Thymus (tissue), 14 donors: ENCODE measurements at places on chromosomes 3 and 15.

- no peak for DNase-seq
Observed at GRCh38 chr3:124372775-124373174, 357.5 kb upstream of the UMPS start.

DNA sequence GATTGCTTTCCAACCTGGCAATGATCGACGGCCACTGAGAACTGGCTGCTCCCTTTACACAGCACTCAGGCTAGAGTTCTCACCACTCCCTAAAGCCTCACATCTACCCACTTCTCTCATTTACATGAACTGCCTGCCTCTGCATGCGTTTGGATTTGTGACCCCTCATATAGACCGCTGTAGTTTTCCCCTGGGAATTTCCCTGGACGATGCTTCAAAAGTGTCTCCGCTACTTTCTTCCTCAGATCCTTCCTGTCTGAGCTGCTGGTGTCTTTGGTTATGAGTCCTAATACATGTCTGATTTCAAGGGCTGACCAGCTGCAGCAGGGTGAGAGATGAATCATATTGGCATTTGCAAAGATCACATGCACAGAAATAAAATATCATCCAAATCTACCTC, 116.7 kb upstream of the ETV5 start:
- no peak for DNase-seq

DNA sequence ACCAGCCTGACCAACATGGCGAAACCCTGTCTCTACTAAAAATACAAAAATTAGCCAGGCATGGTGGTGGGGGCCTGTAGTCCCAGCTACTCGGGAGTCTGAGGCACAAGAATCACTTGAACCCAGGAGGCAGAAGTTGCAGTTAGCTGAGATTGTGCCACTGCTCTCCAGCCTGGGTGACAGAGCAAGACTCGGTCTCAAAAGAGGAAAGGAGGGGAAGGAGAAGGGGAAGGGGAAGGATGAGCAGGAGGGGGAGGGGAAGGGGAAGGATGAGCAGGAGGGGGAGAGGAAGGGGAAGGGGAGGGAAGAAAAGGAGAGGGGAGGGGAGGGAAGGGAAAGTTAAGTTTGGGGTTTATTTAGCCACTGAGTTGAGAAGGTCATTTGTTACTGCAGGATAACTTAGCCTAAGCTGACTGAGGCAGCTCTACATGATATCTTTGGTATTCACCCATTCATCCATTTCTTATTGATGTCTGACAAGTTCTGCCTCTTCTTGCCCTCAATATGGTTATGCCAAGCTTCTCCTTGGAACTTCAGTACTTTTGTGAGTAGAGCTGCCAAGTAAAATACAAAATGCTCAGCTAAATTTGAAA, 15.9 kb upstream of the ABHD2 start:
- DNase-seq: no peak

GRCh38 chr15:86505951-86506350, 426.3 kb downstream of the AGBL1 start:
- DNase-seq: no peak

- no peak for DNase-seq
Observed at GRCh38 chr3:62371720-62372591, 1.4 kb downstream of the FEZF2 start.

DNA sequence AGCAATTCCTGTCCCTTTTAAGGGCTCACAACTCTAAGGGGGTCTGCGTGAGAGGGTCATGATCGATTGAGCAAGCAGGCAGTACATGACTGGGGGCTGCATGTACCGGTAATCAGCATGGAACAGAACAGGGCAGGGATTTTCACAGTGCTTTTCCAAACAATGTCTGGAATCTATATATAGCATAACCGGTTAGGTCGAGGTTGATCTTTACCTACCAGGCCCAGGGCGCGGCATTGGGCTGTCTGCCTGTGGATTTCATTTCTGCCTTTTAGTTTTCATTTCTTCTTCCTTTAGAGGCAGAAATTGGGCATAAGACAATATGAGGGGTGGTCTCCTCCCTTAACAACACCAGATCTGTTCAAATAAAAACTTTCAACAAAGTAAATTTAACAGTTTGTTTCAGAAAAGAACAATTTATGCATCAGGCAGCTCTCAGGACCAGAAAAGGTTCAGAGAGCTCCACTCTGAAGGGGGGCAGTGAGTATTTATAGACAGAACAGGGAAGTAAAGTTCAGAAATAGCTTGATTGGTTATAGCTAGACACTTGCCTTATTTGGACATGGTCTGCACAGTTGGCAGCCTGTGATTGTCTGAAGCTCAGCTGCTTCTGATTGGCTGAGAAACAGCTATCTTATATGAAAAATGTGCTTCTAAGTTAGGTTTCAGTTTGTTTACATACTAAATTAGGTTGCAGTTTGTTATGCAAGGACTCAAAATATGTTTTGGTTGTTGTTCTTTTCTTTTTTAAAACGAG, 17.2 kb upstream of the B4GALT4 start:
- no peak for DNase-seq

GRCh38 chr15:28967990-28968389, 82.2 kb downstream of the APBA2 start:
- DNase-seq: no peak

- DNase-seq: no peak
Observed at GRCh38 chr3:169628567-169628966, 34.9 kb downstream of the MECOM start.

- no peak for DNase-seq
Observed at GRCh38 chr3:177792311-177793030, 595.2 kb upstream of the TBL1XR1 start.

- no peak for DNase-seq
Observed at GRCh38 chr3:52408466-52408865, 36.4 kb downstream of the SEMA3G start.

DNA sequence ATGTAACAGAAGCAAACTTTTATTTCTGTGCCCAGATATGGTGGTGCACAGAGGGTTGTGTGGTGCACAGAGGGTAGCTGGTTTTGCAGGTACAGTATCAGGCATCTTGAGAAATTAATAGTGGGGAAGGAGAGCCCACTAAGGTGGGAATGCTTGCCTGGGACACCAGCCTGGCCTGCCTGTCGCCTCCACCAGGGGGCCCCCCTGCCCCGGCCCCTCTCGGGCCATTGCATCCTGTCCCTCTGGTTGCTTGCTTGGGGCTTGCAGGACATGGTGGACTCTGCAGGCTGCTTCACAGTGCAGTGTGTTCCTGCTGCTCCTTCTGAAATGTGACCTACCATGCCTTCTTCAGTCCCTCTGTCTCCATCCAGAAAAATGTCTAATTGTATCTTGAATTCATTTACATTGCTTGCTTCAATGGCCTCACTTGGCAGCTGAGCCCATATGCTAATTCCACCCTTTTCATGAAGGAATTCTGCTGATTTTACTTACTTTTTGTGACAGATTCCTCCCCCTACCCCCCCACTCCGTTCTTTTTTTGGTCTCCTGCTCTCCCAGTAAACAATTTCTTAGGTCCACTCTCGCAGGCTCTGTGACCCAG, 73.6 kb downstream of the EEFSEC start:
- DNase-seq: no peak
